ENCODE measurements at places on chromosomes 11 and 22.

DNA sequence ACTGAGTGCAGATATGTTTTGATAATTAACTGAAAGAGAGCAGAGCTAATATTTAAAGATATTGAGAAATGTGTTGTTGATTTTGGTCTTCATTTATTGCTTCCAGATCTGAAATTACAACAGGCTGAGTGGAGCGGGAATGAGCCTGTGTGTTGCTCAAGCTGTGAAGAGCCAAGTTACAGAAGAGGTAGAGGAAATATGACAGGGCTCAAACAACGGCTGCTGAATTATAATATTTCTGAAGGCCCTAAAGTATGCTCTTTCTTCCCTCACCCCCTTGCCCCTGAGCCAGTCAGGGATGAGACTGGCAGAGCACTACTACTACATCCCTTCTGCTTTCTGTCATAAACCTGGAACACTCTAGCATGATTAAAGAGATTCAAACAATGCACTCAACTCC, 115.6 kb downstream of the FANCF start:
- no peak for DNase-seq

DNA sequence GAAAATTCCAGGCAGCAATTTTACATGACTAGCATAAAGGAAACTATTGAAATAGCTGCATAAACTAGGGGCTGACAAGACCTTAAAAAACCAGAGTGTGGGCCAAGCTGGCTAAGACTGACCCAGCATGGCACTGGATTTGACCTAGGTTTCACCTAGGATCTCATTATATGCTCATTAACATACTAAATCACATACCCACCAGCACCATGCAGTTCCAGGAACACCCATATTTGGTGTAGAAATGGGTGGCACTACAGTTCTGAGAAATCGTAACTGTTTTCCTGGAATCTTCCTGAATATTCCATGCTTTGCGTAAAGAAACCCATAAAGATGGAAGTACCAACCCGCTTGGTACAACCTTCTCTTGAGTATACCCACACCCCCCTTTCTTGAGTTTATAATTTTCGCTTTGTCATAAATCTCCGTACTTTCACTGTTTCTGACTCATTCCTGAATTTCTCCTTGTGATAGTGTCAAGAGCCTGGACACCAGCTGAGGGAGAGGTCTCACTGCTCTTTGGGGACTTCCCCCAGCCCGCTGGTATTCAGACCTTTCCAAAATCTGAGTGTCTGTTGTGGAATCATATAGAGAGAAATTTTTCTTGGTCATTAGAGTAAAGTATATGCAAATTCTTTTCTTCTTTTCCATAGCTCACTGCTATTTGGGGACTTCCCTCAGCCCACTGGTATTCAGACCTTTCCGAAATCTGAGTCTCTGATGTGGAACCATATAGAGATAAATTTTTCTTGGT, 55.1 kb downstream of the MTMR3 start:
- DNase-seq = no peak

DNA sequence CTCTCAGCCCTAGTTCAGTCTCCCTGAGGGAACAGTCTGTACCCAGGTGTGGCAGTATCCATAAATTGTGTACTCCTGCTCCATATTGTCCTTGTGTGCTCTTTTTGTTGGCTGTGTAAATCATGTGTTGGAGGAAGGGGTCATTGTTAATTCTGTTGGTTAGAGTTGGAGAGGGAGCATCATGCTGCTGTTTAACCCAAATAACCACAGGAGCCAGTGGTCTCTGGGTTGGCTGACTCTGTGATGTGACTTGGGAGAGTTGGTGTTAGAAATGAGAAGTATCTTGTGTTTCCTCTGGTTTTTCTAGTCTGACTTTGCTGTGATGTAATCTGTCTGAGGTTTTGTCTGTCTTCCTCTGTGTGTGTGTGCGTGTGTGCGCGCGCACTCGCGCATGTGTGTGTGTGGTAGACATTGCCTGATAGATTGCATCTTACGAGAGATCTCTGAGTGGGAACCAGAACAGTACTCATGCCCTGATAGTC, 30.5 kb downstream of the CTNND1 start:
- peak; percentile 88 for DNase-seq

GRCh38 chr11:69477086-69477485, 4.4 kb upstream of the LINC01488 start:
- no peak for DNase-seq

- DNase-seq = no peak
These were observed 25.0 kb downstream of the TIMP3 start for GRCh38 chr22:32826537-32826936.

DNA sequence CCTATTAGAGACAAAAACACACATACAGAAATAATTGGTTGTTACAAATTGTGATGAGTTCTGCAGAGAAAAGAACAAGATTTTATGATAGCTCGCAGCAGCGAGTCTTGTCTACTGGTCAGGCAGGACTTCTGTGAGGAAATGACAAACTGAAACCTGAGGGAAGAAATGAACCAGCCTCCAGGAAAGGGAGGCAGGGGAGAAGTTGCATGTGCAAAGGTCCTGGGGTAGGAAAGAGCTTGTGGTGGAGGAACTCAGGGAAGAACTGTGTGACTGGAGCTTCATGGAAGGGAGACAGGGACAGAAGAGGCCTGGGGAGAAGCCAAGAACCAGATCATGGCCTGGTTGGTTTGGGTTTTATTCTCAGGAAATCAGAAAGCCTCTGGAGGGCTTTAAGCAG, 9.2 kb upstream of the RAB1B start:
- no peak for DNase-seq

- no peak for DNase-seq
These were observed 79.0 kb downstream of the TIMP3 start for GRCh38 chr22:32880505-32880892.

DNA sequence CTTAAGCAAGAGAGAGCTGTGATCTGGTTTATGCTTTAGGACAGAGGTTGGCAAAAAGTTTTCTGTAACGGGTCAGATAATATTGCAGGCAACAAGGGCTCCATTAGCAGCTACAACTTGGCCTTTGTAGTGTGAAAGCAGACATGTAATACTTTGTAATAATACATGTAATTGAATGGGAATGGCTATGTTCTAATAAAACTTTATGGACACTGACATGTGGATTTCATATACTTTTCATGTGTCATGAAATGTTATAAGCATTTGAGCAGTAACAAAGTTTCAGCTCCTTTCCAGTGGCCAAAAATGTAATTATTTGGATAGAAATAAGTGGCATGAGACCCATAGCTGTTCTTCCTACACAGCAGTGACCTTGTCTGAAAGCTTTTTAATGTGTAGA, 3.1 kb downstream of the DYNC2H1 start:
- no peak for DNase-seq

Measured in pons (tissue), 1 donor.